ENCODE measurements at places on chromosomes 6 and 20.

- DNase-seq: peak; percentile 77
Measured at GRCh38 chr6:151390851-151391470, 398 bp downstream of the ZBTB2 start.

DNA sequence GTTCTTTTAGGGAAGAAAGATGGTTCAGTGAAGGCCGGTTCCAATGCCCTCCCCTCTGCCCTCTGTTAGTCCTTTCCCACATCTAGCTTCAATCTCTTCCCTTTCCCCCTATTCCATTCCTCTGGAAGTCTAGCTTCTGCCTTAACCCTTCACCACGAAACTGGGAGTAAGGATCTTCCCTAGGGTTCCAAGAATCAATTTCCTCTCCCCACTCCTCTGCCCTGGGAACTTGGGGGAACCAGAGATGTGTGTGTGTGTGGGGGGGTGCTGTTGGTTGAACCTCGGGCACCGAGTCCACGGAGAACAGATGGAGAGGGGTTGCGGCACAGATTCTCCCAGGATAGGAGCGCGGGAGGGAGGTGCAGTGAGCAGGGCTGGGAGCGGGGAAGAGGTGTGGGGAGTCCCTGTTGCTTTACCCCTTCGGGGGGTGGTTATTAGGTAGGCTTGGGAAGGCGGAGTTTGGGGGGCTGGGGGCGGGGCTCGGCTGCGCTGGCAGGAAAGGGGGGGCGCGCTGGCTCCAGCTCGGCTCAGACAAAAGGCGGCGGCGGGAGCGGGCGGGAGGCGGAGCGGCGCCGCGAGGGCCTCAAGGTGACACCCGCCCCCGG lies at the start of gene TMEM151B:
TSS of gene TMEM151B (plus strand) at position 530 of the 605 bp plus-strand sequence. CDS start 293 bp downstream, outside the sequence.
- peak; percentile 71 for DNase-seq

DNA sequence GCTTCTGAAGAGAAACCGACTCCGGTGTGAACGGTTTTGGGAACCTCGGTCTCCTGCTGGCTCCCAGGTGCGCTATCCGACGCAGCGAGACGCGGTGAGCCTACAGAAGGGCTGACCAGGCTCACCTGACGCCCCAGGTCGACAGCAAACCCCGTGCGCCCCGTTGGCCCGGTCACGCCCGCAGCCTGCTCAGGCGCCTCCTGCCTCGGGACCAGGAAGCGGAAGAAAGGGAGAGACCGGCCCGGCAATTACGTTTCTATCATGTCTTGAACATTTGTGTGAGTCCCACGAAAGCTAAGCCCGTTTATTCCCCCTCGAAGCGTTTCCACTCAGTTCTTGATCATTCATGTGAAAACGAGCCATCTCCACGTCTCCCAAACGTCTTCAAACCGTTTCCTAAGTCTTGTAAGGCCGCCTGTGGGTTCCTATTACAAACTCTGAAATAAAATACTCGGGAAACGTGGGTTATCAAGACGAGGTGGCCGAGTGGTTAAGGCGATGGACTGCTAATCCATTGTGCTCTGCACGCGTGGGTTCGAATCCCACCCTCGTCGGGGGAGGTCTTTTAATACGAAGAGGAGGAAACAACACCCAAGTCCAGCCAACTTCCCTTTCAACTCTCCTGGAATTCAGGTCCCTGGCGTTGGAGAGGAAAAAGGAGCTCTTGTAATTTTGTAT lies 150.5 kb upstream of the PRSS16 start:
- peak; percentile 85 for DNase-seq

GRCh38 chr6:121441477-121441876 lies 6.0 kb downstream of the GJA1 start:
- no peak for DNase-seq

DNA sequence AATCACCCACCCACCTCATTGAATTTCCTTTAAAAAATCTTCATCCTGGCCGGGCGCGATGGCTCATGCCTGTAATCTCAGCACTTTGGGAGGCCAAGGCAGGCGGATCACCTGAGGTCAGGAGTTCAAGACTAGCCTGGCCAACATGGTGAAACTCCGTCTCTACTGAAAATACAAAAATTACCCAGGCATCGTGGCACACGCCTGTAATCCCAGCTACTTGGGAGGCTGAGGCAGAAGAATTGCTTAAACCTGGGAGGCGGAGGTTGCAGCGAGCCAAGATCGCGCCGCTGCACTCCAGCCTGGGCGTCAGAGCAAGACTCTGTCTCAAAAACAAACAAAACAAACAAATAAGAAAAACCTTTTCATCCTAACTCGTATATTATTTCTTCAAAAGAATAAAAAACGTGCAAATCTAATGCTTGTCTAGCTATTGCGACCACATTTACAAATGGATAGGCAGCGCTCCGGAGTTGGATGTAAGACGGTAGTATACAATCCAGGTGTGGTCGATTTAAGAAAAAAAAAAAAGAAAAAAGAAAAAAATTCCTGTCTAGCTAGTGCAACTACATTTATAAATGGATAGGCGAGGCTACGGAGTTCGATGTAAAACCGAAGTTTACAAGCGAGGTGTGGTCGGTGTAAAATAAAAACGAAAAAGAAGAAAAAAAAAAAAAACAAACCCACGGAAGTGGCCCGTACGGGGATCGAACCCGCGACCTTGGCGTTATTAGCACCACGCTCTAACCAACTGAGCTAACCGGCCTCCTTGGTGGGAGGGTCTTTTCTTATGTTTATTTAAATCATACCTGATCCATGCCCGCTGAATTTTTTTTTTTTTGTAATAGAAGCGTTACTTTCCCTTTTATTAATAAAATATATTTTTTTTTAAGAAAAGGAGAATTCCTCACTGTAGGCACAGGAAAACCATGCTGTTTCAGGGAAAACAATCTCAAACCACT lies 70.7 kb upstream of the PRSS16 start:
- peak; percentile 60 for DNase-seq

DNA sequence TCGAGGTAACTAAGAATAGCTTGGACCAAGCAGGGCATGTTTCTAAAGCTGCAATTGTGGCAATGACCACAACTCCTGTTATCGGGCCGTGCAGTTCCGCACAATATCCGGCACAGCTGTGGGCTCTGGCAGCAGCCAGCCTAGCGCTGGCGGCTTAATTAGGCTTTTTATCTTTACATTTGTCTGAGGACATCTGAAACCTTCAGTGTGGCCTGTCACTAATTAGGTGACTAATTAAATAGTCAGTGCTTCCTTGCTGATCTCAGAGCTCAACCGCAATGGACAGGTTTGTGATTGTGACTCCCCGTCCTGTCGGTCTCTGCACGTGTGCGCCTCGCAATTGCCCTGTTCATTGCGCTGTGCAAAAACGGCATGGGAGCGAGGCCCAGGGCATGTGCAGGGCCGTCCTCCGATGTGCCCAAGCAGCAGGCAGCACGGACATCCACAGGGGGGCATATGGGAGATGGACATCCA lies 134.8 kb upstream of the INSM1 start:
- no peak for DNase-seq

GRCh38 chr6:97401533-97401932 lies 118.5 kb upstream of the MMS22L start:
- DNase-seq: no peak

DNA sequence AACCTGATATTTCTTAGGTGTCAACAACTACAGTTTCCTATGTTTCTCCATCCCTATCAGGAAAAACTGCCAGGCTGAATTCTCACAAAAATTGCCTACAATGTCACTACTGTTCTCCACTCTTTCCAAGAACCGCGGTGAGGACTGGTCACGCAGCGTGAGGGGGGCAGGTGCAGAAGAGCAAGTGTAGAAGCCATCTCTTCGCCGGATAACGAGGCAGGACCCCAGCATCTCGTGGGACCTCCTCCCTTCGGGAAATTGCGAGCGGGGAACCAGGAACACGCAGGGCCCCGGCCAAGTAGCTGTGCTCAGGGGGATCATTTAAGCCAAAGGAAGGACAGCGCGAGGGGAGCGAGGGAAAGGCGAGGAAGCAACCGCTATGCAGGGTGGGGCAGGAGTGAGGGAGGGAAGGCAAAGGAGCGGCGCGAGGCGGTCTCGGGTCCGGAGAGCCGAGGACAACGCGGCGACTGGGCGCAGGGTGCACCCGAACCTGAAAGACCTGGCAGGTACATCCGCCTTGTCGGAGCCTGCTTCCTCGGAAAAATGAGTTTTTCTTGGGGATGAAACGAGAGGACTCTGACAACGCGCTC lies 559 bp downstream of the APMAP start:
- peak; percentile 50 for DNase-seq

DNA sequence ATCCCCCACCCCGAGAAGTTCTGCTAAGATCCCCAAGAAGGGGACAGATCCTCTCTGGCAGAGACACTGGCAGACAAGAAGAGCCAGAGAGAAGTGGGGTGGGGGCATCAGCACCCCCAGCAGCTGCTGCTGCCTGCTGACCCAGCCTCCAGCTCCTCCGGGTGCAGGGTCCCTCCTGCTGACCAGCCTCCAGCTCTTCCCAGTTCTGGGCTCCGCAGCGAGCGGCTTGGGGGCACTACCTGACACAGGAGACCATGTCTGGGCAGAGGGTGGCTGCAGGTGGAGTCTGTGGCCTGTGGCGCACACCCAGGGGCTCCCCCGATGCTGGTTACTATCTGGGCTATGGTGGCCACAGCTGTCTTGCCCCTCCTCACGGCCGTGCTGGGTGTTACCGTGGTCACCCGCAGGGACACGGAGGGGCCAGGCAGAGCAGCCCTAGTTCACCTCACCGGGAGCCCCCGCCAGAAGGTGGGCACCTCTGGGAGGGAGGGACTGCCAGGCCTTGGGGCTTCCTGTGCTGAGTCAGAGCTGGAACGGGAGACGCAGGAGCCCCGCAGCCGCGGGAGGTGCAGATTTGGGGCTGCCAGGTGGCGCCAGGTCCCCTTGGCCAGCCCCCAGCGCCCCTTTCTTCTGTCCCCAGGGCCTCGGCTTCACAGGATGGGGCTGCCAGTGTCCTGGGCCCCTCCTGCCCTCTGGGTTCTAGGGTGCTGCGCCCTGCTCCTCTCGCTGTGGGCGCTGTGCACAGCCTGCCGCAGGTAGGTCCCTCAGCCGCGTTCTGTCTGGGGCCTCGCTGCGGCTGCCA lies 630 bp downstream of the LIME1 start:
- DNase-seq: peak; percentile 64

DNA sequence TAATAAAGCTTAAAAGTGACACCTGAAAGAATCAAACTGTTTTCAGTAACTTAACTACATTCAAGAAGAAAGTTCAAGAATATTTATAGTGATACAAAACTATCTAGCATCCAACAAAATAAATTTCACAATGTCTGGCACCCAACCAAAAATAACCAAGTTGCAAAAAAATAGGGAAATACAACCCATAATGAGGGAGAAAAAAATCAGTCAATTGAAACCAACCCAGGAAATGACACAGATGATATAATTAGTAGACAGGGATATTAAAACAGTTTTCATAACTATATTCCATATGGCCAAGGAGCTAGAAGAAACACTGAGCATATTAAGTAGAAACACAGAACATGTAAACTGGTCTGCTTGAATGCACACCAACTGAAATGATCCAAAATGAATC lies 120.2 kb upstream of the BEND3 start:
- no peak for DNase-seq

- no peak for DNase-seq
Measured at GRCh38 chr6:166633732-166634535, 6.9 kb upstream of the RPS6KA2 start.

GRCh38 chr20:51211191-51211590 lies 188.3 kb upstream of the KCNG1 start:
- DNase-seq: no peak

- peak; percentile 84 for DNase-seq
Measured at GRCh38 chr6:2848851-2849250, 7.2 kb upstream of the SERPINB1 start.

DNA sequence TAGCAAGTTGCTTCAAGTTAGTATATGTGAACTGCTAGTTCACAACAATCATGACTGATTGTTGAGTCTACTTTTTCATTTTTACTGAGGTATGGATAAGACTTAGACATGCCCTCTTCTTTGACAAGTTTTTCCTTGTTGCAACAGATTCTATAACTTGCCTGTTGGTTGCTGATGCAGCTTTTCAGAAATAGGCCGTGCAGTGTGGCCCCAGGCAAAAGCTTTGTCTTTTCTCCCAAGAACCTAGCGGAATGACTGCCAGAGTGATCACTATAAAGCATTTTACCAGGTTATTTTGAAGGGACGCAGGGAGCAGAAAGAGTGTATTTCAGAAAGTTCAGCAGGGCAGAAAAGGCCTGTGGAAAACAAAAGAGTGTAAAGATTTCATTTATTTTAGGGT lies 16.0 kb downstream of the HECA start:
- no peak for DNase-seq

DNA sequence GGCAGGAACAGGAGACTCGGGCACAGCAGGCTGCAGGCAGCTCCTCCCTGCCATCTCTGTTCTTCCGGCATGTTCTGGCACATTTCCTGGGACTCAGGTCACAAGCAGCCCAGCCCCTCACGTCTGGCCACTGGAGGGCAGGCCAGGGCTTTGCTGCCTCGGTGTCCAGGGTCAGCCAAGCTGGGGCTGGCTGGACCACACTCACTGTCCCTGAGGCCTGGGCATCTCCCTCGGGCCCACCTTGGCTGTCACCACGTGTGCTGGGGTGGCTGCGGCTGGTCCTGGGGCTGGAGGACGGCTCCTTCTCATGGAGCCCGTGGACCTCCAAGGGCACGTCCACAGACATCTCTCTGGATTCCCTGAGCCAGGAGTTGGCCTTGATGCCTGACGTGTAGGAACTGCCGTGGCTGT lies 18.5 kb downstream of the FRMD1 start:
- DNase-seq: peak; percentile 64

DNA sequence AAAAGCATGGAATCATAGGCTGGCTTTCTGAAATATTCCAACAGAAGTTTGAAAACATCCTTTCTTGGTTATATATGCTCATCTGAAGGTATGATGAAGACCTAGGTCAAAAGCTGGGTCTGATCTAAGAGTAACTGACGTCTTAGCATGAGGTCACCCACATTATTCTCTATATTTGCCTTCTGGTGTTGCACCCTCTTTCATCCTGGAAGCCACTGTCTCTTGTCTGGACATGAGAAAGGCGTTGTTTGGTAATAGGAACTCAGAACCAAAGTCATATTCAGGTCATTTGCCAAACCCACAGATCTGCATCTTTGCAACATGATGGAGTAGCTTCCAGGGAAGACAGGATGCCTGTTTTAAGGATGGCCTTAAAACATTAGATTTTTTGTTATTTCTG lies 17.6 kb downstream of the GABRR1 start:
- no peak for DNase-seq

GRCh38 chr20:11853359-11853758 lies 64.3 kb upstream of the BTBD3 start:
- no peak for DNase-seq

DNA sequence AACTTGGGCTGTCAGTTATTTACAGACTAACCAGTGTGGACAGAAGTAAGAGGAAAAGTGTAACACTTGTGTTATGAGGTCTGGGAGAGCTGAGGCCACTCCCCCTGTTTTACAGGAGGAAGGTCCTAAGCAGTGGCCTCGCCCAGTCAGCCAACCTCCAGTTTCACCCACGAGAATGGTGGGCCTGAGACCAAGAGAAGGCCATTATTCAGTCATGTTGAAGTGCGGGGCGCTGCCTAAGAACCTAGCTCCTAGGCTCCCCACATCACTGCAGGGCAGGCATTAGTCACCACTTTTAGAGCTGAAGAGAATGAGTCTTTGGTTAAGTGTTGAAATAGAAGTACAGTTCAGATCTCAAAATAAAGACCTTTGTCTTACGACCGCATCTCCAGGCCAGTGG lies 27.9 kb downstream of the CDYL start:
- peak; percentile 37 for DNase-seq

Measured in GM23338 (cell line).